Omental fat pad (tissue), 4 donors: ENCODE measurements at places on chromosomes 7 and 10. TPM values are rescaled to one million over a fixed set of nuclear protein-coding genes. Genes with fewer than 3 reads are reported as not detected.

The EPHA1 gene
- total RNA-seq: 0.13 TPM

DNA sequence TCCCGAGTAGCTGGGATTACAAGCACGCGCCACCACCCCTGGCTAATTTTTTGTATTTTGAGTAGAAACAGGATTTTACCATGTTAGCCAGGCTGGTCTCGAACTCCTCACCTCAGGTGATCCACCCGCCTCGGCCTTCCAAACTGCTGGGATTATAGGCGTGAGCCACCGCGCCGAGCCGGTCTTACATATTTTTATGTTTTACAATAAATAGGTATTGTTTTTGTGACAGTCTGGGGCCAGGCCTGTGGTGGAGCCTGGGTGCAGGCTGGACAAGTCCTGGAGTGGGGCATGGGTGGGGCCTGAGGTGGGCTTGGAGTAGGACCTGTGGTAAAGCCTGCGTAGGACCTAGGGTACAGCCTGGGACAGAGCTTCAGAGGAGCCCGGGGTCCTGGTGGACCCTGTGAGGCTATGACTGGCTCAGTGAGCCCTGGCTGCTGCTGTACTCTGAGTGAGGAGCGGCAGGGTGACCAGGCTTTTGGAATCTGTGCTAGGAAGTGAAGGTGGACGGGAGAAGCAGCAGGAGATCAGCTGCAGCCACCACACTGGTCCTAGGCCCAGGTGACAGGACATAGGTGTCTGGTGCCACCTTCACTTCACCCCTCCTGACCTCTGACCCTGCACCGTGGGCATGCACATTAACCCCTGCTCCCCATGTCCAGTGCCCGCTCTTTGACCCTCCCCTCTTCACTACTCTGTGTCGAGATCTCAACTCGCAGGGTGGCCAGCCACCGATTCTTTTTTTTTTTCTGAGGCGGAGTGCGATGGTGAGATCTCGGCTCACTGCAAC is 9.6 kb upstream of the ZMIZ2 start:
- DNase-seq: no peak

The UBE3C gene
- total RNA-seq: 65.9 TPM

The TMEM254 gene
- total RNA-seq: 16.4 TPM

The TSPAN33 gene
- 8.1 TPM for total RNA-seq

DNA sequence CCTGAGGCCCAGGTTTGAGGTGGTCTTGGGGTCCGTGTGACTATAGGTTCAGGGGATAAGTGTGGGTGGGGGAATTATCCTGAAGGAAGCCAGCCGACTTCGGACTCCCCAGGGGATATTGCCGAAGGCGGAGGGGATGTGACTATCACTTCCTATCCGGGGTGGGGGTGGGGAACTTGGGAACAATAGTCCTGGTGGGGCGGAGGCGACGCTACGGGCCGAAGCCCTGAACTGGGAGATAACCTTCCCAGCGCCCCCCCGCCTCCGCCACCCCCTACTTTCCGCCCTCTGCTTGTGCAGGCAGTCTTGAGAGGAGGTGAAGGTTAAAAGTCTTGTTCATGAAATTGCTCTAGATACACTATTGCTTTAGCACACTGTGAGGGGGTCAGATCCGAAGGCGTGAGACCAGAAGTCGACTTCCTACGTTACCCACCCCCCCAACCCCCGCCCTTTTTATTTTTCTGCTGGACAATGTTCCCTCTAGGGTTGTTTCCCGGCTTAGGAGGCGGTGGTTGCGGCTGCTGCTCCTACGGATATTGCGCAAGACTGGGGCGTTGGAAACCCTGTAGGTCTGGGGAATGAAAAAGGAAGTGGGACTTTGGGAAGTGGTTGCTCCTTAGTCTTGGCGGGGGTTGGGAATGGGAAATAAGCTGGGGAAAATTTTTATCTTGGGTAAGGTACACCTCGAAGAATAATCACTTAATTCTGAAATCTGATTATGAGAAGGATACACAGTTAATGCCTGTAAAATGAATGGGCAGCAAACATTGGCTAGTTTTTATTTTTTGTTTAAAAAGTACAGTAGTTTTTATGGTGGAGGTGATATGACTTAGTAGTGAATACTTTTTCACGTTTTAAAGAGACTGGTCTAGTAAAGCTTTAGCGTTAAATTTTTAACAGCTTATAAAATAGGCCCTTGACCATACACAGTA is 1.5 kb downstream of the PTPN12 start:
- peak; percentile 73 for DNase-seq

The HNRNPF gene
- 345 TPM for total RNA-seq

GRCh38 chr10:79259834-79260233 is 87.4 kb upstream of the PPIF start:
- no peak for DNase-seq

- DNase-seq: no peak
Measured at GRCh38 chr10:118251791-118252190, 90.3 kb downstream of the FAM204A start.

GRCh38 chr7:128454808-128455542 is 703 bp upstream of the HILPDA start:
- no peak for DNase-seq

DNA sequence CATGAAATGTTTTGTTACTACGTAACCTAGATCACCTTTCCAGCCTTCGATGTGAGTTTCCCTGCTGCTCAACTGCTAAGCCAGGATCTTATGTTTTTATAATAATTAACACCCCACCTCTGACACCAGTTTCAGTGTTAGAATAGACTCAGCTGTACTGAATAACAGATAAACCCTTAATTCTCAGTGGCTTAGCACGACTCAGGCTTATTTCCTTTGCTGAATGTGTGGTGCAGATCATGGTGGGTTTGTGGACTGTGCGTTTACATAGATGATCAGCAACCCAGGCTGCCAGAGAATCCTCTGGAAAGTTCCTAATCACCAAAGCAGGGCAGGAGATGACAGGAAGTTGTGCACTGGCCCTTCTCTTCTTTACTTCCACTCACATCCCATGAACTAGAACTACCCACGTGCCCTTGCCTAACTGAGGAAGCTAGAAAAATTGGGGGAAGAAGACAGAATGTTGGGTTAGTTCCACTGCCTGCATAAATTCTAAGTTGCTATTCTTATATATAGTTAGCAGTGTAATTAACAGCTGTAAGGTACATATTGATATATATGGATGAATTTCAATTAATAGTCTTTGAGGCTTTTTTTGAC is 111.8 kb downstream of the MAPK8 start:
- DNase-seq: no peak

DNA sequence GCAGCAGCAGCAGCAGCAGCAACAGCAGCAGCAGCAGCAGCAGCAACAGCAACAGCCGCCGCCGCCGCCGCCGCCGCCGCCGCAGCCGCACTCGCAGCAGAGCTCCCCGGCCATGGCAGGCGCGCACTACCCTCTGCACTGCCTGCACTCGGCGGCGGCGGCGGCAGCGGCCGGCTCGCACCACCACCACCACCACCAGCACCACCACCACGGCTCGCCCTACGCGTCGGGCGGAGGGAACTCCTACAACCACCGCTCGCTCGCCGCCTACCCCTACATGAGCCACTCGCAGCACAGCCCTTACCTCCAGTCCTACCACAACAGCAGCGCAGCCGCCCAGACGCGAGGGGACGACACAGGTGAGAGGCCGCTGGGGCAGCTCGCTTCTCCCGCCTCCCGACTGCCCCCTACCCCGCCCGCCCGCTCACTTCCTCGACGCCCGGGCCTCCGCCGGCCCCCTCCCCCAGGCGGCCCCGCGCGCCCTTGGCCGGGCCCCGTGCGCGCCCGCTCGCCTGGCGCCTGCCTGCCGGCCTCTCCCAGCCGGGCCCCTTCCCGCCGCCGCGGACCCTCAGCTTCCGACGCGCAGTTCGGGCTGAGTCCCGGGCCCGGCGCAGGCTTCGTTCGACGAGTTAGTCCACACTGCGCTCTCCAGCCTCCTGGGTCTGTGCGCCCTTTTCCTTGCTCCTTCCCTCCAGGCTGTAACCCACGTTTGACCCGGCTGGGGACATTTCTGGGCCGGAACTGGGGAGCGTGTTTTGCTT is 882 bp downstream of the DLX6 start:
- no peak for DNase-seq

DNA sequence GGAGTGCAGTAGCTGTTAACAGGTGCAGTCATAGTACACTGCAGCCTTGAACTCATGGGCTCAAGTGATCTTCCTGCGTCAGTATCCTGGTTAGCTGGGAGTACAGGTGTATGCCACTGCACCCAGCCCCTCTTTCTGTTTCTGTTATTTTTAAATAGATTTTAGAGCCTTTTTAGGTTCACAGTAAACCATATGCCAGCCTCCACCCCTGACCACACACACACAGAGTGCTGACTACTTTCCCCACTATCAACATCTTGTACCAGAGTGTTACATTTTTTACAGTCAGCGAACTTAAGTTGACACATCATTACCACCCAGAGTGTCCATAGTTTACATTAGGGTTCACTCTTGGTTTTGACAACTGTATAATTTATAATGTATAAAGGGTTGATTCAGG is 32.1 kb downstream of the MARCHF5 start:
- no peak for DNase-seq

- DNase-seq: no peak
Measured at GRCh38 chr7:47771336-47771989, 176.8 kb downstream of the PKD1L1 start.

GRCh38 chr7:26880852-26881251 is 16.5 kb upstream of the SKAP2 start:
- DNase-seq: no peak

GRCh38 chr7:65966146-65966545 is 15.9 kb downstream of the GUSB start:
- DNase-seq: no peak

The TRIM50 gene
- total RNA-seq: 0.28 TPM

The TSPAN12 gene
- total RNA-seq: 6.5 TPM

The PLEKHS1 gene
- not detected for total RNA-seq

DNA sequence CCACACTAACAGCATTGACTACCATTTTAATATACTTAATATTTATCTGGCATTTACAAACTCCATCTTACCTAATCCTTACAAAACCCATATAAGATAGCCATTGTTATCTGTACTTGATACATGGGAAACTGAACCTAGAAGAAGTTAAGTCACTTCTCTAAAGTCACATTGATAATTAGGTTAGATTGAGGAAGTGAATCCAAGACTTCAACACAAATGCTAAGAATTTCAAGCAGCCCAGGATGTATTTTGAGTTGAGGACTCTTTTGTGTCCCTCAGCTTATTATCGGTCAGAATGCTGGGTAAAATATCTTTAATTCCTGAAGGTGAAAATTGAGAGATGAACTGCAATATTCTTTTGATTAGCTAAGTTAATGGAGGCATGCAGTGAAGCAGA is 465.5 kb downstream of the PHTF2 start:
- DNase-seq: no peak

DNA sequence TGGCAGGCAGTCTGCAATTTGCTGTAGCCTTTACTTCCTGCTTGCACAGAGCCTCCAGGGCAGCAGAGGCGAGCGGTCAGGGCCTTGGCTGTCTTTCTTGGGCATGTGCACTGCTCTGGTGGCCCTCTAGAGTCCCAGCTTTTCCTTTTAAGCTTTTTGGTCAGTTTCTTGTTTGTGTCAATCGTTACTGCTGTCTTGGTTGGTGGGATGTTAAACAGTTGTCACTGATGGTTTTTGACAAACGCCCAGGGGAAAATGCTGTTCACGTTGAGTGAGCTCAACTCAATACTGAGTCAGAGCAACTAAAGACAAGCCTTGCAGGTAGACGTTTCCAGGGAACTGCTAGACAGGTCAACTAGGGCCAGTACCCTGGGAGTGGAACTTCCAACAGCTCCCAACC is 14.0 kb downstream of the PRKRIP1 start:
- DNase-seq: no peak

GRCh38 chr7:14691034-14691433 is 211.5 kb downstream of the DGKB start:
- no peak for DNase-seq

The IFIT2 gene
- total RNA-seq: 3.4 TPM

- no peak for DNase-seq
Measured at GRCh38 chr10:10865913-10866312, 151.8 kb upstream of the CELF2 start.

GRCh38 chr10:120221873-120222485 is 235.0 kb upstream of the PLPP4 start:
- no peak for DNase-seq

The SFRP5 gene
- total RNA-seq: not detected

- DNase-seq: no peak
Measured at GRCh38 chr10:69337296-69338132, 59.2 kb downstream of the HK1 start.

The OR9A2 gene
- total RNA-seq: not detected

The PLAU gene
- total RNA-seq: 15.6 TPM

DNA sequence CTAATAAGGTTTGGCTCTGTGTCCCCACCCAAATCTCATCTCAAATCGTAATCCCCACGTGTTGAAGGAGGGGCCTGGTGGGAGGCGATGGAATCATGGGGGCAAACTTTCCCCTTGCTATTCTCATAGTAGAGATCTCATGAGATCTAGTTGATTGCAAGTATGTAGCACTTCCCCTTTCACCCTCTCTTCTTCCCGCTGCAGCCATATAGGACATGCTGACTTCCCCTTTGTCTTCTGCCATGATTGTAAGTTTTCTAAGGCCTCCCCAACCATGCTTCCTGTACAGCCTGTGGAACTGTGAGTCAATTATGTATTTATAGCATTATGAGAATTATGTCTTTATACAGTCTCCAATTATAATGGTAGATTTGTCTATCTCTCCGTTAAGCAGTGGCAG is 594.5 kb downstream of the ACTR3B start:
- DNase-seq: no peak

The SLC13A4 gene
- 1.4 TPM for total RNA-seq

DNA sequence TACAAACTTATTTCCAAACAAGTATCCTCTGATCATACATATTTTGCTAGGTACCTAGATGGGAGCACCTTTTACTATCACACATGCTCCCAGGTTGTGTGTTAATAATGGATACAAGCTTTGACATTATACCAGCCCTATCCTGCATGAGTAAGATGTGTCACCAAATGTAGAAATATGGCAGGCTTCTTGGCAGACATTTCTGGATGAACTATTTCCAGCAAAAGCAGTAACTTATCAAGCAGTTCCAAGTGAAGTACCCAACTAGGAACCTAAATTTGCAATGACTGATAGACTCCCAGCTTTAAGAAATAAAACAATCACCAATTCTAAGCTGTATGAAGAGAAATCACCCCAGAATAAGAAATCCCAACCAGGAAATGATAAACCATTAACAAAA is 103.7 kb upstream of the TMEM72 start:
- DNase-seq: no peak

The CCDC146 gene
- total RNA-seq: 12.5 TPM

The PLXDC2 gene
- 59.9 TPM for total RNA-seq
